ENCODE measurements at places on chromosomes 13 and 19. TPM values are rescaled to one million over a fixed set of nuclear protein-coding genes. Genes with fewer than 3 reads are reported as not detected.

ZNF8 gene
- polyA plus RNA-seq: 6.5 TPM

IZUMO4 gene
- 5.7 TPM for polyA plus RNA-seq

UBL3 gene
- 45.2 TPM for polyA plus RNA-seq

PEX11G gene
- 5.4 TPM for polyA plus RNA-seq
